Non-pigmented ciliary epithelial cell (primary cell): ENCODE measurements at places on chromosomes 13 and 19.
A peak's percentile ranks its signal among the peaks of the same experiment; 100 is the strongest.

GRCh38 chr13:33874871-33875270 is 56.9 kb downstream of the RFC3 start:
- DNase-seq: no peak

GRCh38 chr13:80441968-80442367 is 101.0 kb upstream of the SPRY2 start:
- DNase-seq: no peak

DNA sequence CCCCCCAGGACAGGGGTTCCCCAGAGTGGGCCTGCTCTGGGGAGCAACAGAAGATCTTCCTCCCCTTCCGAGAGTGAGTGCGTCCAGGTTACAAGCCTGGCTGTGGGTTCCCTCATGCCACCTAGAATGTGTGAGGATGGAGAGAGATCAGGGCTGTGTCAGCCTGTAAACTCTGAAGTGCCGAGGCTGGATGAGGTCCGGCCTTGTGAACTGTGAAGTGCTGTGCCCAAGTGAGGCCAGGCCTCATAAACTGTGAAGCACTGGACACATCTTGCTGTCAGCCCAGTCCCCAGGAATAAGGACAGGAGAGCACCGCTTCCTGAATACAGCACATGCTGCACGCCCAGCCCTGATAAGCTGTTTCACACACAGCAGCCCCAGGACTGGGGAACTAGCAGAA is 7.6 kb downstream of the KCNN1 start:
- DNase-seq: no peak

GRCh38 chr13:113591750-113592149 is 7.2 kb downstream of the TFDP1 start:
- DNase-seq: no peak

DNA sequence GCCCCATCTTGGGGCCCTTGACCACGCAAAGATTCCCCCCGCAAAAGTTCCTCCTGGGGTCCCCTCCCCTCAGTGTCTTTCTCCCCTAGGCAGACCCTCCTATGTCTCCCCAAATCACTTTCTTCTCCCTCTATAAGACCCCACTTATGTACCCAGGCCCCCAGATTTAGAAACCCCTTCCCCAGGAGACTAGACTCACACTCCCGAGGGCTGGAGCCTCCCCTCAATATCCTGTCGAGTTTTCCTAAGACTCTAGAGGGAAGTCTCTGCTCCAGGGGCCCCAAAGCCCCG is 1.4 kb downstream of the SLC1A5 start:
- DNase-seq: no peak

DNA sequence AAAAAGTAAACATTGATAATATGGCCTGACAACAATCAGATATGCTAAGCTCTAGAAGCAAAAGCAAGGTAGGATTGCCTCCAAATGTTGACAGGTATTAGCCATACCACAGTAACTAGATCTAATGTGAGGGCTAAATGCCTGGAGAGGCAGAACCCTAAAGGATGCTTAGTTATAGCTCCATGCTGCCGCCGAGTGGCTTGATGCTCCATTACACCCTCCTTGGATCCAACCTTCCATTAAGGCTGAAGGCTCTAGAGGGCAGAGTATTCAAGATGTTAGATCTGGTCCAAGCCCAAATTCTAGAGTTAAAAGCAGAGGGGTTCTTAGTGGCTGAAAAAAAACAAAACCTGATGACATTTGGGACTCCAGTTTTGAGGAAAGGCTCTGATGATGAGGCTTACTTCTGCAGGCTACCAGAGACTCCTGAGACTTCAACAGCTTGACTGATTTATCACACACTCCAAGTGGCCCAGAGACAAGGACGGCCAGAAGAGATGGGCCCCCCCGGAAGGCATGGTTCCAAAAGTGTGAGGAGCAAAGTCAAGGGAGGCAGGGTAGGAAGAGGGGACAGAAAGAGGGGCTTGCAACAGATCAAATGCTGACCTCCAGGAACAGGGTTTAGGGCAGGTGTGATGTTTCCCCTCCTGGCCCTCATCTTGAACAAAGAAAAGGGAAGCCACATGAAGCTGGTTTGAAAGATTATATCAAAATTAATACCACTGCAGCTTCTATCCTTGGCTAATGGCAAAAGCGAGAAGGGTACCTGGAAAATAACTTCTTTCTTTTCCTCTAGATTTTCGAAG is 21.9 kb upstream of the CPB2 start:
- peak; percentile 27 for DNase-seq

- DNase-seq: no peak
Observed at GRCh38 chr13:78241278-78241919, 322.8 kb upstream of the EDNRB start.

DNA sequence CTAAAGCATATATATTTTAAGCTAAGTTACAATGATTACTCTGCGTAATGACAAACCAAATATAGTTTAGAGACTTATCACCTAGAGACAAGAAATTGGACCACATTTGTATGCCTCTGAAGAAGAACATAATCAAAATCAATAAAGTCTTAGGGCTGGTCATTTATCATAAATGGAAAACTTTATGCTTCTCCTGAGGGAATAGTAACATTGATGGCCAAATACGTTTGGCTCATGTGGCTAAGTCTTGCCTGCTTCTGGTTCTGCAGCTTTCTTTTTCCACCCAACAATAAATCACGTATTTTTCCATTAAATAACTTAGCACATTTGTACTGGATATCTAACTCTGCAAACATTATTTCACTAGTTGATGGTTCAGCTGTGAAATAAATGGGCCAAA is 458.4 kb downstream of the SLITRK1 start:
- DNase-seq: no peak

DNA sequence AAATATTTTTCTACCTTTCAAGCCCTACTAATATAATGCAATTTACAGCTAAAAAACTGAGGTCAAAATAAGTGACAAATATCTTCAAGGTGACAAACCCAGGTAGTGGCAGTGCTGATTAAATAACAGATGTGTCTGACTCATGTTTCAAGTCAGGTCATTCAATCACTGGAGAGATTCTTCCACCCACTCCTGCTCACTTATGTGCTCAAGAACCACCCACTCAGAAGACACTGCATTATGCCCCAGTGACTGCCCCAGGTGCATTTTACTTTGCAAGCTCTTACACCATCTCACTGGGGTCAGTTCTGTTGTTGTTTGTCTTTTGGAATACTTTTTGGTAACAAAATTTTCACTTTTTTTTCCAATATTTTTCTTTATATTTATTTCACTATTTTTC is 2.2 kb downstream of the ZNF100 start:
- DNase-seq: no peak

- no peak for DNase-seq
Observed at GRCh38 chr19:29504454-29504853, 21.3 kb upstream of the VSTM2B start.

GRCh38 chr19:50432221-50433028 is at the start of gene MYBPC2:
MYBPC2 (plus strand) TSS chr19:50432892; CDS start chr19:50432954, 62 bp downstream.
- DNase-seq: no peak

DNA sequence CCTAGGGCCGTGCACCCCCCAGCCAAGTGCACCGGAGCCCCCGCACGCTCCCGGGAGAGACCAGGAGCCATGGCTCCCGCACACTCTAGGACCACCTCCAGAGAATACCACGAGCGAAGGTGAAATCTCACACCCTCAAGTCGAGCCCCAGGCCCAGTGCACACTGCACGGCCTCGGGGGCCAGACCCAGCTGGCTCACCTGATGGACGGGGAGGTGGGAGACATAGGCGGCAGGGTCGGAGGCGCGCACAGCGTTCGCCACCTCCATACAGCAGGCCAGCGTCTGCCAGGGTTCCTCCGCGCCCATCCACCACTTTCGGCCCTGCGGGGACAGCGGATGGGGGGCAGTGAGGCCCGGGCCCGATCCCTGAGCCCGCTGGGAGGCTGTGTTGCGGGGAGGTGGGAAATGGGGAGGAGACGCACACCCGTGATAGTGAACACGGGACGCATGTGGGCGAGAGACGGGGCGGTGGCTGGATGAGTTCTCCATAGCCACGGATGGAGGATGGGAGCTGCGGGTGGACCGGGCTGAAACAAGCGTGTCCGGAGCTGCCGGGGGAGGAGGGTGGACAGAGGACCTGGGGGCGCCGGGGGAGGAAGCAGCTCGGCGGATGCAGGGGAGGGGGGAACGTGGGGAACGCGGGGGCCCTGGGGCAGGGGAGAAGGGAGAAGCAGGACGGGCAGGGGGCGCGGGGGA is 13.0 kb downstream of the POLRMT start:
- DNase-seq: no peak

GRCh38 chr13:109666656-109667055 is 119.7 kb downstream of the IRS2 start:
- no peak for DNase-seq

- no peak for DNase-seq
Observed at GRCh38 chr19:5941673-5942072, 27.6 kb downstream of the CAPS start.

GRCh38 chr13:74046431-74046830 is 87.8 kb downstream of the KLF12 start:
- DNase-seq: no peak

DNA sequence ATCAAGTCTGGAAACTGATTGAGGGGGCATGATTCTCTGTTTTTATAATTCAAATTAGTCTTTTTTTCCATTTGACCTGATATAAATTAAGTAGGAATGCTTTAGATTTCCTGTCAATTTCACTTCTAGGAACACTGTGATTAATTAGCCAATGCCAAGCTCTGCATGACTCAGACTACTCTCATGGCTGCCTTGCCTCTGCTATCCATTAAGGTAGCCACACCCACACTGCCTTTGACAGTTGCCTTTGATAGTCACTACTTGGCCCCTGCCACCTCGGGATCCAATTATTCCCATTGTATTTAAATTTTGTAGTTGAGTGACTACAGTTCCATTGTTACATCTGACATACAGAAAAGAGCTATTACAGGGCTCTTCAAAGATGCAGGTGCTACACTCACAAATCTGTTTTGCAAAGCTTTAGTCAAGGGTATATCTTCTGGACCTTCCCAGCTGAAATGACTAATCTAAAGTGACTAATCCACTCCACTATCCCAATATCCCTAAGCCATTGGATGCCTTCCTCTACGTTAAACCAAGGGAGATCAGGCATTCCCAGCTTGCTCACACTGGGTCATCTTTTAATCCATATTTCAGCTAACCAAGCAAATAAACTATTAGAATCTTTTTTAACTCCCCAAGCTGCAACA is 1193.1 kb upstream of the MIR17HG start:
- no peak for DNase-seq

DNA sequence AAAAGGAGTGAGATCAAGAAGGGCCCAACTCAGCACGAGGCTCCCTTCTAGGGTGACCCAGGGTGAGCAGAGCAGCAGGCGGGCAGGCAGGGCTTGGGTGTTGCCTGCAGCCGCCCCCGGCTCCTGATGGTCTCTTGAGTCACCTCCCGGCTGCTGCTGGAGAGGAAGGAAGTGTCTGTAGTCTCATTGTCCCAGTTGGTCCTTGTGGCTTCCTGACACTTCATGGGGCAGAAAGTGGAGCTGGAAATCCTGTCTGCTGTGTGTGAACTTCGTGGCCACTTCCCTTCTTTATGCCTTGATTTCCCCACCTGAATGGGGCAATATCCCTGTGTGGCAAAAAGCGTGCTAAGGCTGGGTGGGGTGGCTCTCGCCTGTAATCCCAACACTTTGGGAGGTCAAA is 2.5 kb downstream of the MAP1S start:
- DNase-seq: no peak

DNA sequence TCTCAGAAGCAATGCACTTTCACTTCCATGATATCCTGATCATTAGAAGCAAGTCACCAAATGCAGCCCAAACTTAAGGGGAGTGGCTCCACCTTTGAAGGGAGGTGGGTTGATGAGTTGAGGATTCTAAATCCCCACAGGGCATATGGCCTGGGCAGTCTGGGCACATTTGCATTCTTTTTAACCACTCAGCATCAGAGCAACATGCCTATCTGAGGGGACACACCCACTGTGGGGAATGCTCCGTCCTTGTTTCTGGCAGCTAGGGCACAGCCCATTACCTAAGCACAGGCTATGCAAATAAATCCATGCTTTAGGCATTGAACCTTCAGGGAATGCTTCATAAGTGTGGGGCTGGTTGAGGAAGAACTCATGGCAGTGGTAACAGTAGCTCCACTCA is 12.3 kb upstream of the SACS start:
- no peak for DNase-seq

DNA sequence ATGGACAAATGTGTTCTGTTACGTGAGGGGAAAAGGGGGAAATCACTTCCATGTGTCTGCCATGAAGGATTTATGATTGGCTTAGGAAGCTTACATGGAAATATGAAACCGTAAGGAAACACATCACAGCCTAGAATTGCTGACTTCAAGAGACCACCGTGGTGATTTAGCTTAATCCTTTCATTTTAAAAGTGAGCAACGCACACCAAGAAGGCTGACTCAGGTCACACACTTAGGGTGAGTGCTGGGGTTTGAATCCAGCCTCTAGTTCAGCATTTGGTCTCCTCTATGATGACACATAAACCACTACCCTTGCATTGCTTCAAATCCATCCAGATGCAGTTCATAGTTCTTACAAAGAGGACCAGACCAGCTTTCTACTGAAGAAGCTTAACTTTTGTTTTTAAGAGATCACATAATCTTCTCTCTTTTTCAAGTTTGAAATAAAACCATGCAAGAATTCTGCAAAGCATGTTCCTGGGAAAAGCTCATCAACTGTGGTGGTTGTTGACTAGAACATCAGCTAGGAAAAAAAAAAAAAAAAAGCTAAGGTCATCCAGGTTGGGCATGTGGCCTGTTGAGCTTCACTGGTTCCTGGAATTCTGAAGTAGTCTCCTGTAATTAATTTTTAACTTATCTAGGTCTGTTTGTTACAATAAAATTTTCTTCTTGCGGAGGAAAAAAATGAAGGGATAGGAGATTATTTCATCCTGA is 60.2 kb upstream of the KL start:
- no peak for DNase-seq

GRCh38 chr19:9962623-9963290 is 26.4 kb upstream of the OLFM2 start:
- DNase-seq: no peak

DNA sequence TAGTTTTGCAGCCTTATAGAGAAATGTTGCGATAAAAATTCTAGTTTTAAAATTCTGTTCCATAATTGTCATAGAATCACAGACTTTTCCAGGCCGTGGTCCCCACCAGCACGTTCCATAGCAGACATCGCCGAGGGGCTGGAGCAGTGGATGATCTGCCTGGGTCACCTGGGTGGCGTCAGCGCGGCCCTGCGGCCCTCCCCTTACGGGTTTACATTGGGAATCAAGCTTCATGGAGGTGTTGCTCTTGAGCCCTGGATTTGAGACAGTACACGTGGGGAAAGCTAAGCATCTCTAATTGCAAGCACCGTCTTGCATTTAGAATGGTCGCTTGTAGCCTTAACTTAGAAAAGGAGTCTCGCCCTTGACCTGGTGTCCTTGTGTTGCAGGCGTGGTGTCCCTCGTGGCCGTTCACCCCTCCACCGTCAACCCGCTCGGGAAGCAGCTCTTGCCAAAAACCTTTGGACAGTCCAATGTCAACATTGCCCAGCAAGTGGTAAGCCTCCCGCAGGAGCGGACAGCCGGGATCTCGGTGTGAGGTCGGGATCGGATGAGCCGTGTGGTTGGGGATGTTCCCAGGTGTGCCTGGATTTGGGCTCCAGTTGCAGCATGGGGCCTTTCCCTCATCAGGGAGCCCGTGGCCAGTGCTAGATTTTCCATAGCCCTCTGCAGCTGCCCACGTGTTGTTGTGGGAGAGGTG is 35.1 kb downstream of the ATP4B start:
- no peak for DNase-seq

- no peak for DNase-seq
Observed at GRCh38 chr19:11093689-11094238, 4.5 kb downstream of the LDLR start.
